GM19239 (cell line): ENCODE measurements at places on chromosomes 1 and 21.

DNA sequence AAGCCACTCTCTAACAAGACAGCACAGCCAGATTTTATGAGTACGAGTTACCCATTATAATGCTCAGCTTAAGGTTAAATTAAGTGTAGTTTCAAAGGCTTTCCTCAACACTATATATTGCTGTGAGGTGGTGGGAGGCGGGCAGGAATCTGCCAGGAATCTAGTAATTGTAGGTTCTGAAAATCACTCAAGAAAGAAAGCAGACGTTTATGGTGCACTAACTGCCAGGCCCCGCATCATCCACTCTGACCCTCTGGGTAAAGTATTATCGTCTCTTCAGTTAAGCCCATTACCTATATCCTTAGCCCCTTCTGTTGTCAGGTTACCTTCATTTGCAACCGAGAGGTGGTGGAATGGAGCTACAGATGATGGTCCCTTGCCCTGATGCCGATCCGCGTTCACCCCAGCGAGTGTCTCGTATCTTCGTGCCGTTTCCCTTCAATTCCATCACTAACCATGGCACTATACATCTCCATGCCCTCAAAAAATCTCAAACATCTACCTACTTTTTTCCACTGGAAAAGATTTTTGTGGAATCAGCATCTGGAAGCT lies 12.4 kb downstream of the HMGN1 start:
- no peak for DNase-seq

- peak; percentile 50 for DNase-seq
These were observed 34.8 kb upstream of the ZBTB40 start for GRCh38 chr1:22416555-22417454.

DNA sequence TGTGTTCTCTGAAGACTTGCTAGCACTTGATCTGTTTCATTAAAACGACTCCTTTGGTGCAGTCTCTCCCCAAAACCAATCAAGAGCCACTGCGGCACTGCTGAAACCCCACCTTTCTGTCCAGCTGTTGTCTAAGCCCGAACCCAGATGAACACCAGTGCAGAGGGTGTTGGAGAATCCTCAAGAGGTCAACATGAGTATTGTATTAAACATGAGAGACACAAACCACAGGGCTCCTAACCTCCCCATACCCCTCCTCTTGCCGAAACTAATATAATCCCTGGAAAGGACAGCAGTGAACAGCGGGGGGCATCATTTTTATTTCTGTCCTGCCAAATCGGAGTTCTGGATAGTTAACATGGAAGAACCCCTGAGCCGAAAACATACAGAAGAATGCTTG lies 333.9 kb downstream of the CAMTA1 start:
- no peak for DNase-seq

GRCh38 chr1:2053217-2053616 lies 3.0 kb downstream of the PRKCZ start:
- DNase-seq, result no peak

- DNase-seq, result no peak
These were observed 84.5 kb downstream of the CAMK2N1 start for GRCh38 chr1:20401405-20402010.

DNA sequence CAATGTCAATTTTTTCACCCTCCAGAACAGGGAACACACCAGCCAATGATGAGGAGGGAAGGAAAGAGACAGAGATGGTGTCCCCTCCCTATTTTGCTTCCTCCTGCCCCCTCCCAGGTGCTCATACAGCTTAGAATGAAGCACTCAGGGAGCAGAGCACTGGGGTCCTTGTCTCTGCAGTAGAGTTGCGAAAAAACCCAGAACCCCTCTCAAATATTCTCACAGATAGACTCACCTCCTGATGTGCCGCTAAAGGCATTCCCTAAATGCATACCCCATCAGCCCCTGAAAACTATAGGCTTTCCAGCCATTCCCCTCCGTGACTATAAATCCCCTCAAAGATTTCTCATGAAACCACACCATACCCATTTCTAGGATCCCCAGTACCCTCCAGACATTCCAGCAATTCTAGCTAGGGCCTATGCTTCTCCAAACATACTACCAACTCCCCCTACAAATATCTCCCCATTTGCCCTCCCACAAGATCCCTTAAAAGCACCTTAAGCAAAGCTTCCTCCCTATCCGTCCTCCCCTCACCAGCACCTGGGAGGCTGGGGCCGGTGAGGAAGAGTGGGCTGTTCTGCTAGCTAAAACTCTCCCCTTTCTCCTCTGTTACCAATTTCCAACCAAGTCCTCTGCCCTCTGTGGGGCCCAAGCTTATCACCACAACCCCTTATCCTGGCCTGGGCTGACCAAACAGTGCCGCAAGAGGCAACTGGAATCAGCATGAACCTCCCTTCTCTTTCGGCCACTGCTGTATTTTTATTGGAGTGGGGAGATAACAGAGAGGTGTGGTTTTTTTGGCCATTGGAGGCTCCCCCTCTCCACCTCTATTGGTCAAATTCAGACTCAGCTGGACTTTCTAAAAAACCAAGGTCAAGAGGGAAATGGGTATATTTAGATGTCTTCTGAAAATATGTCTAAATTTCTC lies 54.7 kb downstream of the RHBG start:
- no peak for DNase-seq

GRCh38 chr1:65159801-65160523 lies 12.0 kb downstream of the AK4 start:
- no peak for DNase-seq

- no peak for DNase-seq
These were observed 16.3 kb downstream of the PADI3 start for GRCh38 chr1:17265162-17265561.

GRCh38 chr1:209439828-209440227 lies 143.7 kb upstream of the CAMK1G start:
- no peak for DNase-seq

DNA sequence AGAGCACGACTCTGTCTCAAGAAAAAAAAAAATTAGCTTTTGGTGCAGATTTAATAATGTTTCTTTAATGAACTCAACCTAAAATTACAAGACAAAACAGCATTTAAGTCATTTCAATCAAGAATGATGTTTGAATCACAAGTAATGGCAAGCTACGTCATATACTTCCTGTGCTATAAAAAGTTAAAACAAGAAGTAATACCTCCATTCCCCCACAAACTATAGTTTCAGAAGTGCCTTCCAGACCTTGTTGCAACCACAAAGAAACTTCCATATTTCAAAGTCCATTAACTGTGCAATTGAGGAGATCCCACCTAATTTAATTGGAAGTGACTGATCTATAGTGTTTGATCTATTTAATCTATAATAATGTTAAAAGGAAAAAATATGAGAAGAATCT lies 15.1 kb downstream of the NRDC start:
- DNase-seq, result peak; percentile 28

DNA sequence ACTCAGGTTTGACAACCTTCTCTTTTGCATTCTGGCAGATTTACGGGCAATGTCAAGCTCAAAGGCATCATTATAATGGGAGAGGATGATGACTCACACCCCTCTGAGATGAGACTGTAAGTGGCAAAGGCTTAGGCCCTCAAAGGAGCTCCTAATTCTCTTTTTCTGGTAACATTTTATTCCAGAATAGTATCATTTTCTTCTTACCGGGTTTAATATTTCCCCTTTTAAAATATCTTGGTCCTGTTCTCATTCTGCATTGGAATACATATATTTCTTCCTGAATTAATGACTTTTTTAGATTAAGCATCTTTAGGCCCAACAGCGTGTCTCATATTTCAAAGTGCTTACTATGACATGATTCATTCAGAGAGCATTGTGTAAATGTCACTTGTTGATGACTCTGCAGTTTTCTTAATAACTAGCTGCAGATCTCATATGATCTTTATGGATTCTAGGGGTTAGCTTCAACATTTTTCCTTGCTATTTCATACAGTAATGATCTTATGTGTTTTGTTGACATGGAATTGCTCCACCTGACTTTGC lies 1.7 kb downstream of the PITHD1 start:
- no peak for DNase-seq

DNA sequence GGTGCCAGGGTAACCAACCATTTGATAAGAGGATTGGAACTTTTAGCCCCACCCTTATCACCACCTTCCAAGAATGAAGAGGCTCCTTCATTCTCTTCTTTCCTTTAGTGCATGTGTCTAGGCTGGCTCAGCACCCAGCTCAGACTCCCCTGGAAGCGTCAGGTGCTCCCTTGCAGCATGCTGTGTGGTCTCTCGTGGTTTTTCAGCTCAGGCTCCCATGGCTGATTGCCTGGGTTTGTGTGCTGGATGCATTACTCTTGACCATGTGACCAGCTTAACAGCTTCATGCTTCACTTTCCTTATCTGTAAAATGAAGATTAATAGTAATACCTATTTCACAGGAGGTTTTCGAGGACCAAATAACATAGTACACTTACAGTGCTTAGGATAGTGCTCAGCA lies 198.4 kb downstream of the HHAT start:
- no peak for DNase-seq

GRCh38 chr1:90561911-90562310 lies 155.2 kb downstream of the BARHL2 start:
- no peak for DNase-seq

GRCh38 chr1:37561133-37562132 lies 4.7 kb downstream of the DNALI1 start:
- peak; percentile 21 for DNase-seq

DNA sequence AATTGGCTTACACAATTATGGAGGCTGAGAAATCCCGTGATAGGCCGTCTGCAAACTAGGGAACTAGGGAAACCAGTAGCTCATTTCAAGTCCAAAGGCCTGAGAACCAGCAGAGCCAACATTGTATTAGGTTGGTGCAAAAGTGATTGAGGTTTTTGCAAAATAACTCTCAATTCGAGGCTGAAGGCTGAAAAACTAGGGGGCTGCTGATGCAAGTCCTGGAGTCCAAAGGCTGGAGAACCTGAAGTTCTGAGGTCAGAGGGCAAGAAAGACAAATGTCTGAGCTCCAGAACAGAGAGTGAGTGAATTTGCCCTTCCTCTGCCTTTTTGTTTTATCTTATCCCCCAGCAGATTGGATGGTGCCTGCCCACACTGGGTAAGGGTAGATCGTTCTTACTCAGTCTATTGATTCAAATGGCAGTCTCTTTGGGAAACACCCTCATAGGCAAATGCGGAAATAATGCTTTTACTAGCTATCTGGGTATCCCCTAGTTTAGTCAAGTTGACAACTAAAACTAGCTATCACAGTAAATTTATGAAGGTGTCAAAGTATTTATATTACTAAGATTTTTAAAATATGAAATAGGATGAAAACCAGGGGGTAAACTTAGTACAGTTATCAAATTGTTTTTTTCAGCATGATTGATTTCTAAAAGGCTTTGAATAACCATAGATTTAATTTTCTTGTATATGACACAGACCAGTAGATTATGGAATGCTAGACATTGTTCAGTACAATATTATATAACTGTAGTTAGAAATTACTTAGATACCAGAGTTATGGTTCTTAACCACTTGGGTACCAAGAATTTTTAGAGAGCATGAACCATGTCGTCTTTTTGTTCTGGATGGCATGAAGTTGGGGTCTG lies 15.4 kb downstream of the RABGAP1L start:
- DNase-seq, result no peak

GRCh38 chr1:53450225-53450624 lies 9.0 kb upstream of the DMRTB1 start:
- DNase-seq, result no peak
